Activated CD4-positive, alpha-beta T cell treated with anti-CD3 and anti-CD28 coated beads, Interleukin-2, Interleukin-6, amounts not matched to agents 100 ng/mL and 50 ng/mL, durations not matched to agents 16 hours and 8 hours (primary cell): ENCODE measurements at places on chromosomes 6 and 20.

- no peak for DNase-seq
These were observed 160.6 kb upstream of the COL21A1 start for GRCh38 chr6:56407883-56408410.

- no peak for DNase-seq
These were observed 144.1 kb upstream of the KCNK16 start for GRCh38 chr6:39466631-39467030.

DNA sequence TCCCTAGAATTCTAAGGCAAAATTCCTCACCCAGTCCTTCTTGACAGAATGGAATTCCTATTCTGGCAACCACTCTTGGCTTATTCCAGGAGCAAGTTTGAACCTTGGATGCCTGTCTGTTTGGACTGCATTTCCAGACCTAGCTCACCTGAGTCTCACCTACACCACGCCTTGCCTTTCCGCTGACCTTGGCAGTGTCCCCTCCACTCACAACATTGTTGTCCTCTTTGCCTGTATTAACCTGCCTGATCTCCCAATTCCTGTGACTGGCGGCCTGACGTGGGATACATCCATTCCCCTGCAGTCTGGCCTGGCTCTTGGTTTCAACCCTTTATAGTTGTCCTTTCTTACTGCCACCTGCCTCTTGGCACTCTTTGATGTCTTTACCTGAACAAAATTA lies 281.4 kb upstream of the SOX4 start:
- DNase-seq = no peak

- DNase-seq = no peak
These were observed 229.8 kb downstream of the HAO1 start for GRCh38 chr20:7710440-7710839.

DNA sequence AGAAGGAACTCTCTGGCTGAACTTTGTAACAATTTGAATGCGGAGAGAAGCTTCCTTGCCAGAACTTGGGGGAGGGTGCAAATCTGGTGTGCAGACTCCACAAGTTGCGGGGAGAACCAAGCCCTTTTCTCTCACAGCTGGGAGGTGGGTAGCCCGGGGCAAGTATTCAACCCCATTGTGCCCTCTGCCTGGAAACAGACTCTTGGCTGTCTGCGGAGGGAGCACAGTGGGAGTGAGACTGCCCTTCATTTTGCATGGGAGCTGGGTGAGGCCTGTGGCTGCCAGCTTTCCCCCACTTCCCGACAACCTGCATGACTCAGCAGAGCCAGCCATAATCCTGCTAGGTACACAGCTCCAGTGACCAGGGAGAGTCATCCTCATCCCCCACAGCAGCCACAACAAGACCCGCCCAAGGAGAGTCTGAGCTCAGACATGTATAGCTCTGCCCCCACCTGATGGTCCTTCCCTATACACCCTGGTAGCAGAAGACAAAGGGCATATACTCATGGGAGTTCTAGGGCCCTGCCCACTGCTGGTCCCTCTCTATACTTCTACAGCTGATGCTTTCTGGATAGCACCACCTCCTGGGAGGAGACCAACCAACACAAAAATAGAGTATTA lies 29.4 kb upstream of the TPD52L1 start:
- no peak for DNase-seq

- no peak for DNase-seq
These were observed 6.6 kb downstream of the CTSA start for GRCh38 chr20:45897692-45898091.

DNA sequence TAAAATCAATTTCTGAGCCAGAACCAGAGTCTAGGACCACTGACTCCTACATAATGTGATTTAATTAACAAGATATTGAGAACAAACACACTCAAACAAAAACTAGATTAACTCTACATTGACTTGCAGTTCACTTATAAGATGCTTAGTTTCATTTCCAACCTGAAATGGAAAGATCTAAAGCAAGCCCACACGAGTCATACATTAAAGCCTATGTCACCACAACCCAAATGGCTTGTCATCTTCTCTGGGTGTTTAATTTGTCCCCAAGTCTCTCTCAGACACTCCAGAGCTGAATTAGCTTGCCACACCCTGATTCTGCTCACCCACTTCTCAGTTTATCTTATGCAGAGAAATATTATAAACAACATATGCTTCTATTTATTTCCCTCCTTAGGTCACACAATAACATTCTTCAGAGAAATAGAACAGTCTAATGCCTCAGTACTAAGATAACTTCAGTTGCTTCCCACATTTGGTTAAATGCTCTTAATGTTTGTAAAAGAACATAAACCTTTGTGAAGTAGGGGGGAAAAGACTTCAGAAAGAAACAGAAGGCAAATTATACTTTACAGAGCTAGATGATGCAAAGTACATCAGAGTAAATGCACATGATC lies 8.8 kb upstream of the FBXO30 start:
- DNase-seq = peak; percentile 30

- DNase-seq = no peak
These were observed 88.8 kb downstream of the INSM1 start for GRCh38 chr20:20456741-20457140.

GRCh38 chr6:43978473-43979346 lies 148.5 kb downstream of the MRPL14 start:
- no peak for DNase-seq

DNA sequence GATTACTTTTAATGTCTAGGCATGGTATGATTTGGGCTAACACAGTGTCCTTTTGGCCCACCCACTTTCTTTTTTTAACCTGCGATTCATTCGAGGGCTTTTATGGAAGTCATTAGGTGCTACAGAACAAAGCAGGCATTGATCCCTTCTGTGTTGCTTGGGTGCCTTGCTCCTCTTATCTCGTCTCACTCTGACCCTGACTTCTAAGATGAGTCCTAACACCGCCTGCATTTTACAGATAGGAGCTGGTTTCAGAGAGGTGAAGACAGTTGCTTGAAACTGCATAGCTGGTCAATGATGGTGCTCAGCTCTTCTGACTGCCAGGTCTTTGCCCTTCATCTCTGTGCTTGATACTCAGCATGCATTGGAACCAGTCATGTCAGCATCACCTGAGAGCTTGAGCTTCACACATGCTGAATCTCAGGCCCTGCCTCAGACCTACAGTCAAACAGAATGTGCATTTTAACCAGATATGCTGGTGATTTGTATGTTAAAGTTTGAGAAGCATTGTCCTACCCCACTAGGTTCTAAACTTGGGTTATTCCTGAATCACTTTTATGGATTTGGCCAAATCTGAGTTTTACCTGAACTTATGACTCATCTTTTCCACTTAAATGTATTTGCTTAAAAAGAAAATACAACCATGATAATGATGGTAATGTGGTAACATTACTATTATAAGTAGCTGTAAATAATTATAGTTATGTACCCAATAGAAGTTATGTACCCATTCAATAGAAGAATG lies 142.3 kb downstream of the PLCB4 start:
- no peak for DNase-seq

DNA sequence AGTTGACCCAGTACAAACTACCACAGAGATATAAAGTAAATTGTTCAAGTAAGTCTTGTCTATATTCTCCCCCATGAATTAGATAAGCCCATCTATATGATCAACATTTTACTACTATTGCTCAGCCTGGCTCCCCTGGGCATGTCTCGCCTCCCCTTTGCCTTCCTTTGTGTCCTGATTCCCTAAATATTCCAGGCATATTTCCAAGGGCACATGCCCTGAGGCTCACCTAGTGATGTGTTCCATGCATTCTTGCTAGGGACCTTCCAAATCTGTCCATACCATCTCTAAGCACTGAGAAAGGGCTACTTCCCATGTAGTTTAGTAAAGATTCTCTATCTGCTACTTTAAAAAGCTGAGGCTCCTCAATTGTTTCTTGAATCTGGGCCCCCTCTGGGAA lies 309.5 kb upstream of the PRND start:
- DNase-seq = no peak

DNA sequence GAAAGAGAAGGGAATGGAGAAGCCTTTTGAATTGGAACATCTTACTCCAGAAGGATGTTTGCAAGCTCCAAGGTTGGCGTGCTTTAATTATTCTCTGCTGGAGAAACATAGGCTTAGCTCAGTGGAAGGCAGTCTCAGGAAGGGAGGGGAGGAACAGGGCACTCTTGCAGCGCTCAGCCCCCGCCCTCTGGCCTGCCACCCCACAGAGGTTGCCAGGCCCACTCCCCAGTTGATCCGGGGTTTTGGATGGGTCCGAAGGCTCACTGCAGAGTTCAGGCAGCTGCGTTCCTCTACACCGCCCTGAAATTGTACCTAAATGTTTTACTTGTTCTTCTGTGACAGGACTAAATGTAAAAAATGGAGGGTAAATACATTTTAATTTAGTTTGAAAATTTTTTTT lies 155.2 kb upstream of the DTNBP1 start:
- no peak for DNase-seq

DNA sequence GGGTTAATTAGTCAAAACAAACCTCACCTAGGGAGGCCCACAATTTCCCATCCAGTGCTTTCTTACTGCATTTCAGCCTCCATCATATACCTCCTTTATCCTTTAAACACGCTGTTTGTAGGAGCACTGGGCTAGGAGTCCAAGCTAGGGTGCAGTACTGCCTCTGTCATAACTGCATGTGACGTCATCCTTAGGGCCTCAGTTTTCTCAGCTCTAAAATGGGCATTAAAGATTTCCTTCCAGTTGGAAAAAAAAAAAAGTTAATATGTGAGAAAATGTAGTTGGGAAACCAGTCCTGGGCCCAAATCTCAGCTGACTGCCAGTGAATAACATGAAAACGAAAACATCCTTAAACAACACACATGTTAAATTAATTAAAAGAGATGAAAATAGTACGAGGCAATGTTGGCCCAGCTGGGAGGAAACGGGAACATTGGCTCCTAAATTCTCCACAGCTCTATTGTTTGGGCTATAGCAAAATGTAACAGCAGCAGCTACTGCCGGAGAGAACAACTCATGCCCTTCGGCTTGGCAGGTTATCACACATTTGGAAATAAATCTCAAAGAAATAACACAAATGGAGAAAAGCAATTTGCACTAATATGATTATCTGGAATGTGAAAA lies 79.9 kb upstream of the CCDC167 start:
- DNase-seq = no peak

- no peak for DNase-seq
These were observed 553.0 kb upstream of the BTBD3 start for GRCh38 chr20:11364736-11365135.

DNA sequence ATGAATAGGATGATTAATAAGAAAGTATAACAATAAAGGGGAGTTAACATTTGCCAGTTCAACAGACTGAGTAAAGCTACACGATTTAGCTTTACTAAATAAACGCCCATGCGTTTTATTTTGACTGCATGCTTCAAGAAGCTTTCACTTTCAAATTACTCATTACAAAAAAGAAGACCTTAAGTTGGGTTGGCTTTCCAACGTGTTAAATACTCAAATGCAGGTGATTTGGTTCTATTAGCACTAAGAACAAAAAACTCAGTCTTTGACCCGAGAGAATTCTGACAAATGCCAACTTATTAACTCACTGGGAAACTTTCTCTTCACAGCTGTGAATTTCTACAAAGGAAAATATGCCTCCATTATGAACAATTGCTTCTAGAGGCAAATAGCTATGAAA lies 24.8 kb downstream of the RNF146 start:
- peak; percentile 56 for DNase-seq

- no peak for DNase-seq
These were observed 48.2 kb downstream of the RNASET2 start for GRCh38 chr6:166907871-166908806.

- DNase-seq = no peak
These were observed 31.3 kb downstream of the KCNK15 start for GRCh38 chr20:44776980-44777379.

- DNase-seq = no peak
These were observed 30.8 kb downstream of the RSPO4 start for GRCh38 chr20:971346-971745.

DNA sequence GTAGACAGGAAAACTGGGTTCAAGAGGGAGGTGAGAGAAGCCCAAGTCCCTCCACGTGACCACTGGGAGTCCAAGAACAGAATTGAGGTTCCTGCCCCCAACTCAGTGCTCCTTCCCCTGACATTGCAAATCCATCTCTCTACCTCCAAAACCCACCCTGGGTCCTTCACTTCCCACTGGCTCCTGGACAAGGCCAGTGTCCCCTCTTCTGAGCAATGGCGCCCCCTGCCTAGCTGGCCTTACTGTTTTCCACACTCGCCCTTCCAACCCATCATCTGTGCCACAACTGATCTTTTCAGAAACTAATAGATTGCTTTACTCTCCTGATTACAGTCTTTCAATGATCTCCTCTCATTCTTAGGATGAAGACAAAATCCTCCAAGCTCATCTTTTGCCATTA lies 200.3 kb downstream of the ANKRD60 start:
- no peak for DNase-seq

DNA sequence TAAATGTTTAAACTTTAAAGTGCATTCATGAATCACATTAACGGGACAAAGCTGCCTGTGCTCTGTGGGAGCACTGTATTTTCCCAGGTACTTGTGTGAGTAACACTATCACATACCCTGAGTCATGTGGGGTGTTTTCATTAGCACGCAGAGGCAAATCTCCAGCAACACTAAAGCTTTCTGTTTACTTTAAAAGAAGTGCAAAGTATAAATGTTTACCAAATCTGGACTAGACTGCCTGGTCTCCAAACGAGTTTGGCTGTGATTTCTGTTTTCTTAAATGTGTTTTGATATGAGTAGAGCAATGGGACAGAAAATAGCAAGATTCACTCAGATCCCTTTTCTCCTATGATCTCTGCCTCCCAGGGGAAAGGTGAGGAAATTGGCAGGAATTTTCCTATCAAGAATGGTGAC lies 28.8 kb upstream of the RIPPLY2 start:
- DNase-seq = no peak

DNA sequence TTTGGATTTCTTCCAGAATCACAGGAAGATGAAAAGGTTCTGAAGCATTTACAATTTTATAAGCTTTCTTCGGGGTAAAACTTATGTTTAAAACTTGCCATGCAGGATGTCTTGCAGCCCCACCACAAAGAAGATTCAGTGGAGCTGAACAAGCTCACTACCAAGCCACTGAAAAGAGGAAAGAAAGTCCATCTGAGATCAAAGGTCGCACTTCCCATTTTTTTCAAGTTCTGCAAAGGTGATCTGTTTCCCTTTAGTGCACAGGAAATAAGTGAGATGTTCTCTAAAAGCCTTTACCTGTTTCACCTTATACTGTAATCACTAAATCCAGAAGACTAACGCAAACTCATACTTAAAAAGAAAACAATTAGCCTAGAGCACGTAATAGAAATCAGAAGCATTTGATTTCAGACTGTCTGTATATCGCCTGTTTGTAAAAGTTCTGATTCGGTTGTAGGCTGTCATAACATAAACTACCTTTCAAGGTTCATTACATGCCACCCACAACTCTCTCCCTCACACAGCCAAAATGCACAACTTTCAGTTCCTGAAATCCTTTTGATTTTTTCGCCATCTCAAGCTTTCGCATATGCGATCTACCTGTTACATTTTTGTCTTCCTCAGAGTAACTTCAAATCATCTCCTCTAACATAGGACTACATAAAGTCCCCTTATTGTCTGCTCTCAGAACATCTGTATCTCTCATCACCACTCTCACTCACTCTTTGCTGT lies 1.8 kb downstream of the ECHDC1 start:
- DNase-seq = no peak

GRCh38 chr6:124495665-124496190 lies 466.5 kb upstream of the RNF217 start:
- DNase-seq = no peak
